CD4-positive, alpha-beta T cell (primary cell): ENCODE measurements at places on chromosomes 13 and 19. TPM values are rescaled to one million over a fixed set of nuclear protein-coding genes. Genes with fewer than 3 reads are reported as not detected.
A peak's percentile ranks its signal among the peaks of the same experiment; 100 is the strongest.

KISS1R gene
- 1.6 TPM for total RNA-seq

TMPRSS9 gene
- not detected for total RNA-seq

MCEMP1 gene
- total RNA-seq, result 0.38 TPM

MEDAG gene
- total RNA-seq, result not detected

SOX1 gene
- not detected for total RNA-seq

PCSK4 gene
- total RNA-seq, result 4.2 TPM

ACER1 gene
- 2.7 TPM for total RNA-seq

CEACAM5 gene
- total RNA-seq, result not detected

DNA sequence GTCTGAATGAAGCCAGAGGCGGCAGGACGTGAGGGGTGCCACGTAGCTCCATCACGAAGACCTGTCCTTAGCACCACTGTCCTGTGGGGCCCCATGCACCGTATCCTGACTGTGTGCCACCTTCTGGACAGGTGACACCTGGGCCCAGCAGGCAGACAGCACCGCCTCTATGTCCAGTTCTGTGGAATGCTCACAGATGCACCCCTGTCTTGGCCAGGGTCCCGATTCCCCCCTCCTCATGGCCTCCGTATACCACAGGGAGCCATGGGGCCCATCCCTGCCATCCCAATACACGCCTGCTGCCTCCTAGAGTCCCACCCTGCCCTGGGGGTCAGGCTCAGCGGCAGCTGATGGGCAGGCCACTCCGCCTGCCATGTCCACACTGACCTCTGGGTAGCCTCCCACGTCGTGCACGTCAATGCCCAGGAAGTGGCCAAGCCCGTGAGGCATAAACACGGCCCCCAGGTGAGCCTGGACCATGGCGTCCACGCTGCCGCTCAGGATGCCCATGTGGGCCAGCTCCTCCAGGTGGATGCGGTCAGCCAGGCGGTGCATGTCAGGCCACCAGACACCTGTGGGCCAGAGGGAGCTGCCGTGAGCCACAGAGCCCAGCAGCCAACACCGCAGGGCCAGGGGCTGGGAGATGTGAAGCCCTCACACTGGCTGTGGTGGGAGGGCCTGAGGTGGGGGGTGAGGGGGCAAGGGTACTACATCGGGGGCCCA lies 17.6 kb downstream of the CEBPG start:
- H3K27me3 ChIP-seq, result no peaks in the 10 kb centered on the region
- DNase-seq, result no peak
- H3K36me3 ChIP-seq, result peaks cover 11% of the 10 kb centered on the region
- no peak overlapping the region for H3K4me3 ChIP-seq

GRCh38 chr19:47765523-47766358 lies 12.8 kb upstream of the SELENOW start:
- H3K27me3 ChIP-seq, result no peaks in the 10 kb centered on the region
- H3K27ac ChIP-seq, result no peak overlapping the region
- peak; percentile 17 for DNase-seq
- H3K4me1 ChIP-seq, result no peaks in the 10 kb centered on the region
- H3K36me3 ChIP-seq, result no peaks in the 10 kb centered on the region

DNA sequence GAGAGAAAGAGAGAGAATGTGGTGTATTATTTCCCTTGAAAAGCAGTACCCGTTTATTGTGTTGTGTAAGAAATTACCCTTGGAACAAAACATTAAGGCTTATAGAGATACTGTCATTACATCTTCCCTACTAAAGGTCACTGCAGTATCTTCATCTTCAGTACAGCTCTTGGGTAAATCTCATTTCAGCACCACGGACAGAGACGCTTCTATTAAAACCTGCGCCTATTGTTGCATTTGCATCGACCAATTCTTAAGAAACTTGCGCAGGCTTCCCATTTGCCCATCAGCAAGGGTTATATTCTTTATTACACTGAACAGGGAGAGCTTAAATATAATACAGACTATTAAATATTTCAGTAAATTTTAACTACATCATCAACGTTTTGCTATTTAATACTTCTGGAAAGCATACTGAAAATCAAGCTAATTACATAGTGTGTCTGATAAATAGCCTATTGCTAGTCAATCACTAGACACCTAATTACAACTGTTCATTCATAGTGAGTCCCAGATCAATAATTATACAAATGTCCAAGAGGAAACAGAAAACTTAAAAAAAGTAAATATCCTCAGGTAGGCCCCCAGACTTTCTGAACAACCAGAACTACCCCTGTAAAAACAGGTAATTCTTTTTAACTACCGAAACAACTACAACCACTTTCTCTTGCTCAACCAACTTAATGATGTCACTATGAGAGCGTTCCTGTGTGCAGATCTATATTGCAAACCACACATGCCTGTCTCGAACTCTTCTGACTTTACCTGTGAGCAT lies 350.6 kb downstream of the LIG4 start:
- H3K27me3 ChIP-seq, result peaks cover 26% of the 10 kb centered on the region
- no peak overlapping the region for H3K27ac ChIP-seq
- H3K4me1 ChIP-seq, result peaks cover 3% of the 10 kb centered on the region
- H3K4me3 ChIP-seq, result no peak overlapping the region

- H3K36me3 ChIP-seq, result peaks cover 88% of the 10 kb centered on the region
- no peak overlapping the region for H3K4me3 ChIP-seq
- H3K27me3 ChIP-seq, result no peaks in the 10 kb centered on the region
- H3K27ac ChIP-seq, result no peak overlapping the region
- H3K4me1 ChIP-seq, result peaks cover 17% of the 10 kb centered on the region
Observed at GRCh38 chr19:16206046-16206605, 8.4 kb downstream of the AP1M1 start.

DNA sequence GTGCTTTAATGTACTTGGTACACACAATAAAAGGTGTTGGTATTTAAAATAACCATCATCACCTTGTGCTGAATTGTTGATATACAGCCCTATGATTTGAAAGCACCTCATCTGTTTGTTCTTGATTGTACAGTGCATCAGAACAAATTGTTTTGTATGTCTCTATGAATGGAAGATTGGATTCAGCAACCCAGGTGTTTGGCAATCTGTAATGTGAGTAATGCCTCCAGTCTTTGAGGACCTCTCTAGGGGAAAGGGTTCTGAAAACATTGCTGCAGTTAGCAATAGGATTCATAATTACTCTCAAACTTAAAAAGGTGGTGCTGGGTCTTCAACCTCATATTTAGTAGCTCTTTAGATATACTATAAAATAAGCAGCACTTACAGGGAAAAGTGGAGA lies 341.8 kb downstream of the OXGR1 start:
- H3K27me3 ChIP-seq, result no peaks in the 10 kb centered on the region
- H3K36me3 ChIP-seq, result no peaks in the 10 kb centered on the region
- DNase-seq, result no peak

GRCh38 chr13:34863360-34864135 lies 78.5 kb upstream of the NBEA start:
- H3K27ac ChIP-seq, result no peak overlapping the region
- no peak overlapping the region for H3K4me3 ChIP-seq
- H3K27me3 ChIP-seq, result no peaks in the 10 kb centered on the region
- no peaks in the 10 kb centered on the region for H3K4me1 ChIP-seq

DNA sequence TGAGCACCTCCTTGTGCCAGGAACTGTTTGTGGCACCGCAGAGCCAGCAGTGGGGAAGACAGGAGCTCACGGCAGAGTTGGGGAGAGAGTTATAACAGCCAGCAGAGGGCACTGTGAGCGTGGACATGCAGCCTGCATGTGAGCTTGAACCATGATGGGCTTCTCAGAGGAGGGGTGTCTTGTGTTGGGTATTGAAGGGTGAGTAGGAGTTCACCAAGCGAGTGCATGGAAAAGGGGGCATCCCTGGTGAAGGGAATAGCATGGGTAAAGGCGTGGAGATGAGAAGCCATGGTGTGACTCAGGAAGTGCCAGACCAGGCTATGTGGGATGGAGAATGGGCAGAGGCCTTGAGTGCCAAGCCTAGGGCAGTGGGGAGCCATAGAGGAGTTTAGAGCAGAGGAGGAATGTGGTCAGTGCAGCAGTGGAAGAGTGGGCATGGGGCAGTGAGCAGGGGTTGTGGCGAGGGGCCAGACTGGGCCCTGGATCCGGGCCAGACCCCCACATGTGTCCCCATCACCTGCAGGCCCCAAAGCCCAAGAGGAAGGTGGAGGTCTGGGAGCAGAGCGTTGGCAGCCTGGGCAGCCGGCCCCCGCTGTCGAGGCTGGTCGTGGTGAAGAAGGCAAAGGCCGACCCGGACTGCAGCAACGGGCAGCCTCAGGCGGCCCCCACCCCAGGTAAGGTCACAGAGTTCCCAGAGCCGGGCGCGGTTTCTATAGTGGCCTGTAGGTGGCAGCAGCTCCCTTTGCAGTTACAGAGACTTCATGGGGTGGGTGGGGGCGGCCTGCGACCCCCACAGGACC lies 11.8 kb upstream of the SHD start:
- H3K27ac ChIP-seq, result no peak overlapping the region
- peaks cover 67% of the 10 kb centered on the region for H3K36me3 ChIP-seq
- no peaks in the 10 kb centered on the region for H3K27me3 ChIP-seq
- H3K4me1 ChIP-seq, result peaks cover 20% of the 10 kb centered on the region
- peak; percentile 51 for DNase-seq
- no peak overlapping the region for H3K4me3 ChIP-seq

- DNase-seq, result no peak
- no peaks in the 10 kb centered on the region for H3K4me1 ChIP-seq
- H3K27me3 ChIP-seq, result no peaks in the 10 kb centered on the region
- H3K36me3 ChIP-seq, result peaks cover 28% of the 10 kb centered on the region
Observed at GRCh38 chr19:18366021-18366435, 19.9 kb upstream of the GDF15 start.

DNA sequence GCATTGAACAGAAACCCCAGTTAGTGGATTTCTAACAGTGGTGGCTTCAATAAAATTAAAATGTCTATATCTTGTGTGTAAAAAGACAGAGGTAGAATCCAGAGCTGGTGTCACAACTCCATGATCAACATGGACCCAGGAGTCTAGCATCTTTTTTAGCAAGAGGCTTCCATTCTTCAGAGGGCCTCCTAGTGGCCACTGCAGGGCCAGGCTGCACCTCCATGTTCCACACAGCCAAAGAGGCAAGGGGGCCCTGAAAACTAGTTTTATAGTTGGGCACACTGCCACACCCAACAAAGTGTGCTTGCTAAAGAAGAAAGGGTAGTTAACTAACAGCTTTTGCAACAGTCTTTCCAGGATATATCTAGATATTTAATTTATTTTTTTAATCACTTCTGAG lies 12.9 kb downstream of the N4BP2L1 start:
- peak; percentile 10 for DNase-seq
- H3K27ac ChIP-seq, result no peak overlapping the region
- peaks cover 18% of the 10 kb centered on the region for H3K36me3 ChIP-seq
- no peaks in the 10 kb centered on the region for H3K4me1 ChIP-seq

- DNase-seq, result no peak
- H3K27me3 ChIP-seq, result no peaks in the 10 kb centered on the region
- no peak overlapping the region for H3K27ac ChIP-seq
- H3K4me1 ChIP-seq, result peaks cover 39% of the 10 kb centered on the region
- no peaks in the 10 kb centered on the region for H3K36me3 ChIP-seq
Observed at GRCh38 chr19:29685326-29685725, 20.1 kb downstream of the PLEKHF1 start.

DNA sequence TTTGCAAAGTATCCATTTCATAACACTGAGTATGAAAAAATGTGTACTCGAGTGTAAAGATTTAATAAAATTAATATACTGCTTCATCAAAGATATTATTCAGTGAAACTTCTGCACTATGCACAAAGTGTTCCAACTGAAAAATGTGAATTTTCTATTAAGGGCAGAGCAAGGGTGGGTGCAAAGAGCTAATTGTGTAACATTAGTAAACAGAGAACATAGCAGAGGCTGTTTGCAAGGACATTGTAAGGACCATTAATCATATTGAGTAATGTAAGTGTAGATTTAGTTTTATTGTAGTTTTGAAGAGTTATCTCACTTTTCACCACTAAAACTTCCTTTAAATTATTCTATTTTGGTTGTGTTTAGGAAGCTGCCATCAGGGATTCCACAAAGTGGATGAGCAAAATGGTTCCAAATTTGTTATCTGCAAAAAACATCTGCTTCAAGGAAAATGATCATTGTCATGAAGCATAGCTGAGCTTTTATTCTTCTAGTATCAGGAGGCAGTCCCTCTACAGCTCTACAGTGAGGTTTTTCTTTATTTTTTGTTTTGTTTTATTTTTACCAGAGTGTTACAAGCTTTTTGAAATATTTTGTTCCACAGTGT lies 1375.4 kb downstream of the SLITRK1 start:
- no peak overlapping the region for H3K4me3 ChIP-seq
- H3K27ac ChIP-seq, result no peak overlapping the region
- no peaks in the 10 kb centered on the region for H3K27me3 ChIP-seq
- no peaks in the 10 kb centered on the region for H3K4me1 ChIP-seq
- DNase-seq, result no peak
- H3K36me3 ChIP-seq, result no peaks in the 10 kb centered on the region
